ENCODE measurements at places on chromosomes 1 and 21.
A peak's percentile ranks its signal among the peaks of the same experiment; 100 is the strongest.

GRCh38 chr21:14737922-14738321 is 191.8 kb upstream of the SAMSN1 start:
- ATAC-seq, result peak; percentile 74

GRCh38 chr1:19156676-19157075 is 53.4 kb downstream of the UBR4 start:
- no peak for ATAC-seq

DNA sequence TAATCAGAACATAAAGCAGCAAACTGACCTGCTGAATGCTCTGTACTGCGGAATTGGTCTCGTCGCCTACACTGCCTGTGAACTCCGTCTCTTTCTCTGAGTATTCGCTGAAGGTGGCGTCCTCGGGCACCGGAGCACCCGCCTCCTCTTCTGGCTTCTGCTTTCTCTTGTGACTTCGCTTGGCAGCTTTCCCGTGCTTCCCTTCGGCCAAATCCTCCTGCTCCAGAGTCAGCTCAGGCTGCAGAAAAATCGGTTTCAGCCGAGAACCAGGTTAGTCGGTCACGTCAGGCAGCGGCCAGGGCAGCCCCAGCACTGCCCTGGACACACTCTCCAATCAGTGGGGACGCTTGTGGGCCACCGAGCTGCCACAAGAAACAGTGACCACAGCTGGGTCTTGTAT is 35.8 kb upstream of the RIPK4 start:
- no peak for ATAC-seq

DNA sequence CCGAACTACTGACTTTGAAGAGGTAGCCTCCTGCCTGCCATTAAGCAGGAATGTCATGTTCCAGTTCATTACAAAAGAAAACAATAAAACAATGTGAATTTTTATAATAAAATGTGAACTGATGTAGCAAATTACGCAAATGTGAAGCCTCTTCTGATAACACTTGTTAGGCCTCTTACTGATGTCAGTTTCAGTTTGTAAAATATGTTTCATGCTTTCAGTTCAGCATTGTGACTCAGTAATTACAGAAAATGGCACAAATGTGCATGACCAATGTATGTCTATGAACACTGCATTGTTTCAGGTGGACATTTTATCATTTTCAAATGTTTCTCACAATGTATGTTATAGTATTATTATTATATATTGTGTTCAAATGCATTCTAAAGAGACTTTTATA is 159.8 kb upstream of the SGIP1 start:
- peak; percentile 62 for ATAC-seq

DNA sequence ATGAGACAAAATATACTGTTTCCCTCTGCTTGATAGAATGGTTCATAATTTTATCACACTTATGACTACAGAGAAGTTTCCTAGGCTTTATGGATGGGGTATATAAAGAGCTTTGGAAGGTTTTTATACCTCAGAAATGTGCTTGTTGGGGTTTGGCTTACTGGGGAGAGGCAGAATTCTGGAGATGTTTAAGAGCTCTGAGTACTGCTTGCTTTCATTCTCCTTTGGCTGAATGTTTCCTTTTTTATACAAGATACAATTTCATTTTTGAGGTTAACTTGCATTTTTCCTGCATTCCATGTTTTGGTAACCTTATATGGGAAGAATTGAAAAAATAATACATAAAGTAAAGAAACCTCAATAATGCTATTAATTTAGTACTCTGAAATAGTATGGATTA is 157.7 kb upstream of the COL11A1 start:
- no peak for ATAC-seq

DNA sequence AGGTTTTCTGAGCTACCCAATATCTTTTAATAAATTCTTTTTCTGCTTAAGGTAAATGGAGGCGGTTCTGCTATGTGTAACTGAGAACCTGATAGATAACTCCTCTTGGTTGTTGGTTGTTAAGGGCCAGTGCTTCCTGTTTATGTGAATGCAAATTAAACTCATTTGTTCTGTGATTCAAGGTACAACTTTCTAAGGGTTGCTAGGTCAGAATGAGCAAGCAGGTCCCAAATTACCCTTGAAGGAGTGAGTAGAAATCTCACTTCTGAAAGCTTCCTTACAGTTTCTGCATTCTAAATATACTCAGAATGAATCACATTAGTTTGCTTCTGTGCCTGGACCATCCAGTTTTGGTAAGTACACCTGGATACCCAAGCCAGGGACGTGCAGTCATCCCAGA is 15.5 kb upstream of the FAM78B start:
- no peak for ATAC-seq

- ATAC-seq, result no peak
Observed at GRCh38 chr1:1167398-1167821, 6.3 kb upstream of the TTLL10 start.

- ATAC-seq, result no peak
Observed at GRCh38 chr1:12148160-12148957, 18.4 kb upstream of the TNFRSF1B start.

DNA sequence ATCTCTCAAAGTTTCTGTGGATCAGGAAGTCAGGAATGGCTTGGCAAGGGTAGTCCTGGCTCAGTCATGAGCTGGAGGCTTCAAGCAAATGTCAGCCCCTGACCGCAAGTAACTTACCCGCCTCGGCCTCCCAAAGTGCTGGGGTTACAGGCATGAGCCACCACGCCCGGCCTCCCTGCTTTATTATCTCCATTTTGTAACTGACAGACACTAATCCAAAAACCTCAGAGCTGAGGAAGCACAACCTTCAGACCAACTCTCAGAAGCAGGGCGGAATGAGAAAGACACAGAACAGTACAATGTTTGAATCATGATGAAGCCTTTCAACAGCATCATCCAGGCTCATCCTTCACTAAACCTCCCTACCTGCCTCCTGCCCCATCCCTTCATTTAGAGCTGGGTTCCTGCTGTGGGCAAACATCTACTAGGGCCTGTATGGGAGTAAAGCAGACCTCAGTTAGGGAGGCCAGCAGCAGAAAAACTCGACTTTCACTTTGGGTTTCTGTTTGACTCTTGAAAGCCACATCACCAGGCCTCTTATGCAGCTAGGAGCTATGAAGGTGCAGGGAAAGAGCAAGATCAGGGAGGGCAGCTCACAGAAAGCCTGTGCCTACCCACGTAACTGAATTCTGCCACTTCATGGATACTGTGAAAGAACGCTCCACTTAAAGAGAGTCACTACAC is 84.4 kb upstream of the RAB4A start:
- peak; percentile 38 for ATAC-seq

GRCh38 chr1:119141020-119141424 is 569 bp upstream of the WARS2 start:
- no peak for ATAC-seq

- ATAC-seq, result no peak
Observed at GRCh38 chr1:234272656-234273312, 100.5 kb upstream of the COA6 start.

- ATAC-seq, result no peak
Observed at GRCh38 chr21:35563885-35564451, 496.4 kb downstream of the SETD4 start.

DNA sequence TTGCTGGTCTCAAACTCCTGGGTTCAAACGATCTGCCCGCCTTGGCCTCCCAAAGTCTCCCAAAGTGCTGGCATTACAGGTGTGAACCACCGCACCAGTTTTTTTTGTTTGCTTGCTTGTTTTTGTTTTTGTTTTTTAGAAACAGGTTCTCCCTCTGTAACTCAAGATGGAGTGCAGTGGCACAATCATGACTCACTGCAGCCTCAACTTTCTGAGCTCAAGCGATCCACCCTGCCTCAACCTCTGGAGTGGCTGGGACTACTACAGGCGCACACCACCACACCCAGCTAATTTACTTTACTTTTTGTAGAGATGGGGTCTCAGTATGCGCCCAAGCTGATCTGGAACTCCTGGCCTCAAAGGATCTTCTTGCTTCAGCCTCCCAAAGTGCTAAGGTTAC is 47.3 kb upstream of the USP1 start:
- ATAC-seq, result no peak

GRCh38 chr1:223725578-223725977 is 13.2 kb downstream of the CAPN2 start:
- no peak for ATAC-seq

GRCh38 chr1:56583957-56584468 is 4.7 kb upstream of the PLPP3 start:
- no peak for ATAC-seq

DNA sequence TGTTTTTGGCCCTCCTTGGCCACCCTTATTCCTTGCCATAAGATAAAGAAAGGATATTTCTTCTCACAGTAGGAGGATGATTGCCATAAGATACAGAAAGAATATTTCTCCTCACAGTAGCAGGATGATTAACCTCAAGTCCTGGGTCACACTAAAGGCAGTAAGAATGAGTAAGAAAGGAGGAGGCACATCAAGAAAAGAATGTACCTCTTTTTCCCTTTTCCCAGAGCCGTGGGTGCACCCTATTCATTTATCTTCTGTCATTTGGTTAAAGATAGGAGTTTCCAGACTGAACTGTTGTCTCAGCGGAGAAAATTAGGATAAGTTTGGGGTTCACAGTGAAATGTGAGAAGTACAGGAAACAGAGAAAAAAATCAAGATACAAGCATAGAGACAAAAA is 52.5 kb downstream of the LRRC8C start:
- no peak for ATAC-seq

DNA sequence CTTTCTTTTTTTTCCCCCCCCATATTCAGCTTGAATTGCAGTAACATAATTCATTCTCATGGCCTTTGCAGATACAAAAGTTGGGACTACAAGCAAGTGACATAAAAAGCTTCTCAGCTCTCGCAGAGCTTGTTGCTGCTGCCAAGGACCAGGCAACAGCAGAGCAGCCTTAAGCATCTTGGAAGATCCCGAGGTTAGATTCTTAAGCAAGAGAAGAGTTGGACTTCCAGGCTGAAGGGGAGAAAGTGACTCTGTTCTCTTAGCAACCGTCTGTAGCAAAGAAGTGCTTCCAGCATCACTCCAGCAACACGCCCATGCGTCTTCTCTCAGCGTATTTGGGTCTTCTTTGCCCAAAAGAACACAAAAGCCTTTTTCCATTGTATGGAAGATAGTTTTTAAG is 20.7 kb downstream of the AGT start:
- ATAC-seq, result no peak

- no peak for ATAC-seq
Observed at GRCh38 chr1:47663286-47663685, 225.4 kb downstream of the FOXD2 start.

DNA sequence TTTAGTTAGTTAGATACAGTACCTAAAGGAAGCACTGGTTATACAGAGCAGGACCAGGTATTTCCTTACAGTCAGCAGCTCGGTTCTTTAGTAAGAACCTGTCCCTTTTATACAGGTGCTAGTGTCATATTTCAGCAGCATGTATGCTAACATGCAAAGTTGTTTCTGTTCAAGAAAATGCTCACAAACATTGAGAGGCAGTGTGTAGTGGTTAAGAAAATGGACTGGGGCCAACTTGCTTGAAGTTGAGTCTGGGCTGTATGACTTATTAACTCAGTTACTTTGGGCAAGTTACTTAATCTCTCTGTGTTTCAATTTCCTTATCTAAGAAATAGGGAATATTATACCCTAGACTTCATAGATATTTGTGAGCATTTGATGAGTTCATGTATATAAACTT is 31.1 kb downstream of the AK4 start:
- no peak for ATAC-seq

DNA sequence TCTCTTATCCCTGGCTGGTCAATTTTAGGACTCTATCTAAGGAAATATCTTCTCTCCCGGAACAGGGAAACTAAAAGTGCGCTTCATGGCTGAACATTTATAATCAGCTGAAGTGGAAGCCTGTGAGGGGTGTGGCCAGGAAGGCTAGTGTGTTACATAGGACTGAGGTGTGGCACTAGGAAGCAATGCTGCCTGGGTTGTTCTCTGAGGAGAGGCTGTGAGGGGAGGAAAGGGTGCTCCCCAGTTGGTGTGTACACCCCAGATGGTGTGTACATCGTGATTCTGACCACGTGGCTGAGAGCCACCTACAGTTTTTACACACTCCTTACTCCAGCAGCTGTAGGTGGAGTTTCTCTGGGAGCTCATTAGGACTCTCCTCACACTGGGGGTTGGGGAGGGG is 16.3 kb downstream of the NTPCR start:
- no peak for ATAC-seq

DNA sequence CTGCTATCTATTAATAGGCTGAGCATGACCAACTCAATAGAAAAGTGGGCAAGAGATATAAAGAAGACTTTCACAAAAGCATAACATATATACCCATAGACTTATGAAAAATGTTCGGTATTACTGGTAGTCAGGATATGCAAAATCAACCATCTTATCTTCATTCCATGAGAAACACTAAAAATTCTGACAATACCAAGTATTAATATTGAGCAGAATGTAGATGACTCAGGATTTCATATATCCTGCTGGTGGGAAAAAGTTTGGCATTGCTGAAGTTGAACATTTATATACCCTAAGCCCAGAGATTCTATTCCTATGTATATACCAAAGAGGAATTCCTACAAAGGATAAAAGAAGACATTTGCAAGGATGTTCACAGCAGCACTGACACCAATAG is 138.3 kb downstream of the CLEC20A start:
- ATAC-seq, result no peak

GRCh38 chr1:226798427-226799411 is 59.6 kb upstream of the ITPKB start:
- ATAC-seq, result peak; percentile 70

- ATAC-seq, result no peak
Observed at GRCh38 chr1:30200161-30200560, 523.2 kb downstream of the MATN1 start.

GRCh38 chr1:156537027-156537426 is 35.3 kb downstream of the IQGAP3 start:
- no peak for ATAC-seq

GRCh38 chr21:33866826-33867225 is 48.8 kb downstream of the ATP5PO start:
- no peak for ATAC-seq

- ATAC-seq, result no peak
Observed at GRCh38 chr1:235820061-235820460, 46.6 kb downstream of the LYST start.

GRCh38 chr1:12296016-12296415 is 66.2 kb downstream of the VPS13D start:
- no peak for ATAC-seq

DNA sequence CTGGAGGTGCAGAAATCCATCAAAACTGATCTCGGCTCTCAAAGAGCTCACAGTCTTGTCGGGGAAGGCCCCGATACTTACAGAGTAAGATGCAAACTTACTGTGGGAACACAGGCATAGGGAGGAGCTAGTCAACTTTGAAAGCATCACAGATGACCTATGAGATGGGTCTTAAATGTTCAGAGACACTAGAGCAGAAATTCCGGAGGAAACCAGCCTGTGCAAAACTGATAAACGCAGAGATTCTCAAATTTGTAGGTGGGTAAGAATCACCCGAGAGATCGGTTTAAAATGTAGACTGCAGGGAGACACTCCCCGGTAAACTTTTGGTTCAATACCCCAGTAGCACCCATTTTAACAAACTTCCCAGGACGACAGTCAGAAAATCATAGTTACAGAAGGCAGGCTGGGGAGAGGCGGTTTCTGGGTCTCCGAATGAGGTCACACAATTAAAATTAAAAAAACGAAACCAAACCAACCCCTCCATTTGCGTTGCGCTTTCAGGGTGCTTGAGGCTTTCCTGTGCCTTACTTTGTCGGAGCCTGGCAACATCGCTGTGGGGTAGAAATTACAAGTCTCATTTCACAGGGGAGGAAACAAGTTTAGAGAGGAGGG is 755 bp upstream of the THRAP3 start:
- peak; percentile 21 for ATAC-seq

- no peak for ATAC-seq
Observed at GRCh38 chr1:199580300-199580699, 447.2 kb upstream of the NR5A2 start.

GRCh38 chr1:224052772-224053171 is 61.1 kb upstream of the FBXO28 start:
- ATAC-seq, result no peak

- peak; percentile 96 for ATAC-seq
Observed at GRCh38 chr1:42282867-42283583, 52.0 kb downstream of the FOXJ3 start.

Data from activated CD4-positive, CD25-positive, alpha-beta regulatory T cell treated with anti-CD3 and anti-CD28 coated beads, Interleukin-2, amount 50 U/mL, for 24 hours (primary cell).